ENCODE measurements at places on chromosomes 13 and 19. TPM values are rescaled to one million over a fixed set of nuclear protein-coding genes. Genes with fewer than 3 reads are reported as not detected.
A peak's percentile ranks its signal among the peaks of the same experiment; 100 is the strongest.

RNF17 gene
- not detected for total RNA-seq

- peak; percentile 20 for DNase-seq
These were observed 550 bp upstream of the DLL3 start for GRCh38 chr19:39497996-39498797.

MTUS2 gene
- 0.36 TPM for total RNA-seq

ZNF575 gene
- 0.63 TPM for total RNA-seq

UBE2L5 gene
- total RNA-seq, result not detected

DNA sequence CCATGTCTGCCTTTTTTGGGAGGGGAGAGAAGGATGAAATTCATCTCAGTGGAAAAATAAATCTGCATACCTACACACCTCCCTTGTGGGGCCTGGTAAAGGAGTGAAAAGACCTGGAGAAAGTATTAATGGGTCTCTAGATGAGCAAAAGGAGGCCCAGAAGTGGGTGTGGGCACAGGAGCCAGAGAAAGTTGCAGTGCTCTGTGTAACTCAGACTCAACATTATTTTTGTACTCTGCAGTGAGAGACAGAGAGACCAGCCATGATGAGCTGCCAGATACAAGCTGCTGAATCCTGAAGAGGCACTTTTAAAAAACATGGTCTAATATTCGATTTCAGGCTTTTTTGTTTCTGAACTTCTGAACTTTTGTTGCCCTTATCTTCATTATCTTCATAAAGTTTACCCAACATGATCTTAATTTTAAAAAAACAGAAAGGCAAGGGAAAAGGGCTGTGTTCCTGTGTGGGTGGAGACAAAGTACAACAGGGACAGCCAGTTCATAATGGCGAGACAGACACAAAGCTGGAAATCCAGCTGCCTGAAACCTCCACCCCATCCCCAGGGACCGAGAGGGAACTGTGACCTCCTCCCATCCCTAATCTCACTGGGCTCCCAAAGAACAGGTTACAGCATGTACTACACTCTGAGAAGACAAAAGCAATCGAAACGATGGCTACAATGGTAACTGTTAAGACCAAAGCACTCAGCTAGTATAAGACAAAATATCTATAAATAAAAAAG, 77.2 kb downstream of the KLF12 start:
- DNase-seq, result peak; percentile 21

- DNase-seq, result no peak
These were observed 1.3 kb upstream of the CD177 start for GRCh38 chr19:43351998-43352746.

ZNF761 gene
- total RNA-seq, result 11.5 TPM

DNA sequence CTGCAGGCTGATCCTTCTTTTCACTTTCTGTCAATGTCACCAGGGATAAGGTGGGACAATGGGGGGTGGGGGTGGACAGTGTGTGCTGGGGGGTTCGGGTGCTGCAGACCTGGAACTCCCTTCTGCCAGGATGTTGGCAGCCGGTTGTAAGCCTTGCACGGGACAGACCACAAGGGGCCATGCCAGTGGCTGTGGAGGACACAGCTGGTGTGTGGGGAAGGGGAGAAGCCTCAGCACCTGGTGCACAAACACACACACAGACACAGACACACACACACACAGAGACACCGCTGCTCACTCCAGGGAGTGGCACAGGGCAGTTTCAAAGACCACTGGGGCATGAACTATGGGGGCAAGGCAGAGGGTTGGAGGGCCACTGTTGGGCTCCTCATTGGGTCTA, 3.6 kb downstream of the F2RL3 start:
- DNase-seq, result no peak

GRCh38 chr13:70792121-70792520, 683.9 kb upstream of the KLHL1 start:
- DNase-seq, result no peak

PCDH17 gene
- 1.4 TPM for total RNA-seq

SHD gene
- not detected for total RNA-seq

DNA sequence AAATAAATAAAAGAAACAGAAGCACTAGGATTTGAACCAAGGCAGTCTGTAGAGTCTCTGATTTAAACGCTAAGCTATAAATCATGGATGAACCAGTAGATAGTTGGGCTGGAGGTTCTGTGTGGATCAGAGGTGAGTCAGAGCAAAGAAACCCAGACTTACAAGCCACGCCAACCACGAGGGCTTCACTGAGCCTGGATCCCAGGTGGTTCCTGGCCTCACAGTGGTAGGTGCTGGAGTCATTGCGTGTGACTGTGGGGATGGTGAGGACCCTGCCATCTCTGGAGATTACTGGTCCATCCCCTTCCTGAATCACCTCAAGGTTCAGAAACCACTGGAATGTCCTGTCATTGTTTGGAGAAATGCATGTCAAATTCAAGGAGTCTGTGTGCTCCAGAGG, 19.3 kb upstream of the CEACAM20 start:
- peak; percentile 66 for DNase-seq

DNA sequence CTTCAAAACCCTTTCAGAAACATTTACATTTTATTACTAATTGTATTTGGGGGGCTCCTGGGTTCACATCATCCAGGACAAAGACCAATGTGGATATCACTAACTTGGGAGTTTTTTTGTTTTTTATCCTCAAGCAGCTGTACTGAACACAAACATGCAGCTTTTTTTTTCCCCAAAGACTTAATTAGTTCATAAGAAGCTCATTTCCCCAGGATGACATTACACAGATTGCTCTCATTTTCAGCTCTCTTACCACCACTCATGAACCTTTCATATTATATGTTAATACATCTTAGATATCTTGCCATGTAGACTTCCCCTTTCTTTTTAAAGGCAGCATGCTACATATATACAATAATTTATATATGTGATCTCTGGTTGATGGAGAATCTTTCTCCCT, 118.7 kb upstream of the MAB21L1 start:
- no peak for DNase-seq

- no peak for DNase-seq
These were observed 14.6 kb upstream of the GPR4 start for GRCh38 chr19:45616704-45617017.

DNA sequence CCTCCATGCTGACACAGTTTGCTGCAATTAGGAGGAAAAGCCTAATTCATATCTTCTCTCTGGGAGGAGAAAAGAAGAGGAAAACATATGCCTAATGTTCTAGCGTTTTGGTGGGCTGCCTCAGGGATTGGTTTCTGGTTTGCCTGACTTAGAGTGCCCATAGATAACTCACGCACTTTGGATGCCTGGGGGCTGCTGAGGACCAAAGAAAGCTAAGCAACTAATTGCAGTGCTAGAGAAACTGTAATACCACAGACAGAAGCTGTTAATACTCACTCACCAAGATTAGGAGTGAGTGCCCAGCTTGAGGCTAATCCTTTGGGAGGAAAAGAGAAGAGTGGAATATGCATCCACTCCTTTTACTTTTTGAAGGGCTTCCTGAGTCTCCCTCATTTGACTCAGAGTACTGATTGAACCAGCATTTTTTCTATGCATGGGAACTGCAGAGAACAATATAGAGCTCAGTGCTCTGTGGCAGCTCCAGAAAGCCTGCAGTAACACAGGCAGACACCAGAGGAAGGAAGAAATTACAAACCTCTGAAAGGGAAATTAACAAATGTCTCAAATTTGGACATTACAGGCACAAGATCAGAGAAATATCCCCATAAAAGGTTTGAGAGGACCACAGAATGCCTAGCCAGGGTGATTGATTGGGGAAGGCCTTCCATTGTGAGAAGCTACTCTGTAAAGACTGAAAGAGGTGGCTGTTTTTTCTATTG, 666.4 kb downstream of the OLFM4 start:
- no peak for DNase-seq

DNA sequence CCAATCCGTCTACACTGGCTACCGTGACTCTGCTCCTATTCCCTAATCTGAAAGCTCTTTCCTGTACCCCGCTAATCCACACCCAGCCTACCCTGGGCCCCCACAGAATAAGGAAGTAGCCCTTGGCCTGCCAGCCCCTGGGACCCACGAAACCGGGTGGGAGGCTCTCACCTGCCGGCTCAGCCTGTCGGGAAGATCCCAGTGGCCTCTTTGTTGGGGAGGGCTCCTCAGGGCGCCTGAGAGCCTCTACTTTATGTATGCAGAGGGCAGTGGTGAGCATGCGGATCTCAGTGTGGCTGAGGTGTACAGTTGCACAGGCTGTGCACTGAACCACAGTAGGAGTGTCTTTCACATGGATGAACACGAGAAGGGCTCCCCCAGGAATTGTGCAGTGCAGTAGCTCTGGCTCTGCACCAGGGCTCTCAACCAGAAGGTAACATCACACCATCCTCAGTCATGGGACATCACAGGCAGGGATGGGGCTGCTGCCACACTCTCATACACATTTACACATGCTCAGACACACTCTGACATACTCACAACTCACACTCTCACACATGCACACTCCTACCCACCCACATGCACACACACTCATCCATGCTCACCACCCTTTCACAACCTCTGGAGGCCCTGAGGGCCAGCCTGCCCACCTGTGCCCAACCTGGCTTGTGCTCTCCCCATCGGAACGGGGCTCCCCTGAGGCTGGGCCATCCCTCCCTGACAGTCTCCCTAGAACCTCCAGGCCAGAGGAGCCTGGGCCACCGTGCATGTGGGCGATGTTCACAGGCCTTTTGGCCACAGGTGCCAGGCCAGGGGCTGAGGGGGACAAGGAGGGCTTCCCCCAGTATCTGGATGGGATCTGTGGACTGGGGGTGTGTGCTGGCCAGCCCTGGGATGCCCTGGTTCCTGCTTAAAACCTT, 135.0 kb downstream of the URI1 start:
- no peak for DNase-seq

DHX34 gene
- 11.6 TPM for total RNA-seq

GRCh38 chr19:34574704-34575103, 93.1 kb downstream of the WTIP start:
- DNase-seq, result no peak

GRCh38 chr13:80921541-80921940, 580.6 kb upstream of the SPRY2 start:
- peak; percentile 12 for DNase-seq

DNA sequence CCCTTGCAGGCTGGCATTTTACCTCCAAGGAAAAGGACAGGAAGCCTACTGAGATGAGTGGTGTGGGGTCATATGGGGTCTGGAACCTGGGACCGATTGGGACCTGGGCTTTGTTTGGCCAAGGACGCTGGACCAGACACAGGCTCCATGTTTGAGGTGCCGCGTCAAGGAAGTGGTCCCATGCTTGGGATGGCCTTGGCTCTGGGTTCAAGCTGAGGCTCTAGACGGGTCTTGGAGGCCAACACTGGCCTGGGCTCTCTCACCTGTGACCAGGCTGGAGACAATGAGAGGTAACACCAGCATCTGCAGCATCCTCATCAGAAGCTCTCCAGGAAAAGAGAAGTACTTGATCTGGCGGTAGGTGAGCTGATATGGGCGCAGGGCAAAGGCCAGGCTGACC, 8.2 kb downstream of the SLC1A6 start:
- DNase-seq, result no peak

DNA sequence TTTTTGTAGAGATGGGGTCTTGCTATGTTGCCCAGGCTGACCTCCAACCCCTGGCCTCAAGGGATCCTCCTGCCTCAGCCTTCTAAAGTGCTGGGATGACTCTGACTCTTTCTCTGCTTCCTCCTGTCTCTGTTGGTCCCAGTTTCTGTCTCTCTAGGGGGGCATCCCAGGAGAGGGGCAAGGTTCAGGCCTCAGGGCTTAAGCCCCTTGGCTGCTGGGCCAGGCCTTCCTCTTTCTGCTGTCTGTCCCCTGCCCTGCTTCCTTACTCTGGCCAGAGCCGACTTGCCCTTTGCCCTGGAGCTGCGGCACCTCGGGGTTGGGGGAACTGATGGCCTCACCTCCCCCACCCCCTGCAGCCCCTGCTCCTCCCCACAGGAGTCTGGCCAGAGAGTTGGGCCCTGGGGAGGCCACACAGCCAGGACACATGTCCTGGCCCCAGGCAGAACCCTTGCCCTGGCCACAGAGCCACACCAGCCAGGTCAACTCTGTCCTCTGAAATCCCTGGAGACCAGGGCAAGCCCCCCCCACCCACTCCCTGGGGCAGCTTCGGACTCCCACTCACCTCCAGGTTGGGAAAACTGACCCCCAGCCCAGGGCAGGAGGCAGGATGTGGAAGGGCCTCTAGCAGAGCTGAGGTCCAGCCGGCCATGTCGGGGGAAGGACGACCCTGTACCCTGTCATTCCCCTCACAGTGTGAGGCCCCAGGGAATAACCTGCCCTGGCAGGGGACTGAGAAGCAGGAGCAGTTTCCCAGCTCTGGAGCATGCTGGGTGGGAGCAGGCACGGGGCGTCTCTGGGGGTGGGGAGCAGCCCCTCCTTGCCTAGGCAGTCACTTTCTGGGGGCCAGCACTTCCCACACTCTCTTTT, 23.7 kb downstream of the CEBPA start:
- no peak for DNase-seq

OR7E24 gene
- total RNA-seq, result not detected

MIR17HG gene
- 8.8 TPM for total RNA-seq

- no peak for DNase-seq
These were observed 86.7 kb downstream of the DNAJC15 start for GRCh38 chr13:43110036-43110435.

GRCh38 chr19:39740395-39740794, 2.6 kb upstream of the CLC start:
- no peak for DNase-seq

GRCh38 chr13:97376981-97377380, 57.0 kb upstream of the RAP2A start:
- DNase-seq, result no peak

DNA sequence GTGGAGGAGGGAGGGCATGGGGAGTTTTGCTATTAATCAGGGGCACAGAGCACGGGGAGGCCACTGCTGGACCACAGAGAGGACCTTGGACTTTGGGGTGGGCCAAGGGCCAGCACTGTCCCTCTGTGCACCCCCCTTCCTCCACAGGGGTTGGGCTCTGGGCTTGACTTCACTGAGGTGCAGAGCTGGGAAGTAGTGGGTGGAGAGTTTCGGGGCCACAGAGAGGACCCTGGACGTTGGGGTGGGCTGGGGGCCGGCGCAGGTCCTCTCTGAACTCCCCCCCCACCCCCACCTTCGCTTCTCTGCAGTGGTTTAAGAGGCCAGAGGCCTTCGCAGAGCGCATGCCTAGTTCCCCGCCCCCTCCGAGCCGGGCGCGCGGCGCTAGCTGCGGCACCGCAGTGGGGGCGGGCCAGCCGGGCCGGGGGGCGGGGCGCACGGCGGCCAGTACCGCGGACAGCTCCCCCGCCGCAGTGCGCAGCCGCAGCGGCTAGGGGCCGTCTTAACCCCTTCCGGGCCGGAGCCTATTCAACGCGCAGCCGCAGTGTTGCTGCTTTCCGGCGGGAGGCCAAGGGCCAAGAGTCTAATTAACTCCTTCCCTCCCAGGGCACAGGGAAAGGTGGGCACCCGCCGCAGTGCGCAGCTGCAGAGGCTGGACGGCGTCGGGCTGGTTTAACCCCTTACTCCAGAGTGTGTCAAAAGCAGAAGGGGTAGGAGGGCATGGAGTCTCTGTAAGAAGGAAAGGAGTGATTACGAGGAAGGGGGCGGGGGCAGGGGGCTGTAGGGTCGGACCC, 3.7 kb downstream of the KCNC3 start:
- DNase-seq, result peak; percentile 3

- no peak for DNase-seq
These were observed 7.0 kb downstream of the DNAJB1 start for GRCh38 chr19:14511229-14511593.
